T-helper 1 cell (primary cell): ENCODE measurements at places on chromosomes 3 and 15.

GRCh38 chr3:187012609-187013051 is 82.3 kb downstream of the ST6GAL1 start:
- DNase-seq = peak; percentile 45

DNA sequence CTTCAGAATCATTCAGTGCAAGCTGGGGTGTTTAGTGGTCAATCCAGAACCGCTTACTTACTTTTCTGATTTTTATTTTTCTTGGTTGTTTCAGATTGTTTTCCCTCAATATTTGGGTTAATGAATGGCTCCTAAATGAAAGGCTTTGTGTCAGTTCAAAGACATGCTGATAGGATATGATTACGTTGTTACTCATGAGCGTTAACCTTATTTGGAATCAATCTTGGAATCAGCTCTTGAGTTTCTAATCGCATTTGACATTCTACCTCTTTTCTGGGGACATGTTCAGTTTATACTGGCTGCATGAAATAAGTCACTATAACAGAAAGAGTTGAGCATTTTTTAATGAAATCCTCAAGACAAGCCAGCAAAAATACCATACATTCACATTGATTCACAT is 50.2 kb downstream of the ATP11B start:
- DNase-seq = no peak

- DNase-seq = no peak
Observed at GRCh38 chr15:35696767-35697231, 150.8 kb upstream of the DPH6 start.

DNA sequence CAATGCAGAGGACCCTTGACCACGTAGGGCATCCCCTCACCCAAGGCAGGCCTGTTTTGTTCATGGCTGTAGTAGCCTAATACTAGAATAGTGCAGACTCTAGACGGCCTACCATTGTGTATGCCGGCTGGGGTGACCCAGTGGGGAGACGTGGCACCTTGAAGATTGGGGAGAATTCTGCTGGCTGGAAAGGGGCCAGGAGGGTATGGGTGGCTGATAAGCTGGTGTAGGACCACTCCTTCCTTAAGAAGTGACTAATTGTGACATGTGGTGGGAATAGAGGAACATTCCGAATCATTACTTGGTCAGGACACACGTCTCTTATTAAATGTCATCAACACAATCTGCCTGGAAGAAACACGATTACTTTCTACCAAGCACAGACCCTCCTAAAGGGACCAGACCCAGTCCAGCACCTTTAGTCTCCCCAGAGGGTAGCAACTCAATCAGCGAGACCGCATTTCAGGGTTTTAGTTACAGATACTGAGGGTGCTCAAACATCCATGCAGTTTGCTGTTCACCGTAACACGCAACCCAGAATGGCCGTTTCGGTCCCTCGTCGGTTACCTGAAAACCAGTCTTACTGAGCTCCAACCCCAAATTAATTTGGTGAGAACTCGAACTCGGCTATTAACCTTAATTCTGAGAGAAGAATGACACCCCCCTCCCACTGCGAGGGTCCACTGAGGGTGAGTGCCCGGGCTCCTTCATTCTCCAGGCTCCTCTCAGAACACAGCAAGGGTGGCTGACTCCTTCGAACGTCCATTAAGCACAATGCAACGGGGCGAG is 1.6 kb upstream of the KLF13 start:
- no peak for DNase-seq

- no peak for DNase-seq
Observed at GRCh38 chr3:37963635-37964034, 27.0 kb upstream of the VILL start.

DNA sequence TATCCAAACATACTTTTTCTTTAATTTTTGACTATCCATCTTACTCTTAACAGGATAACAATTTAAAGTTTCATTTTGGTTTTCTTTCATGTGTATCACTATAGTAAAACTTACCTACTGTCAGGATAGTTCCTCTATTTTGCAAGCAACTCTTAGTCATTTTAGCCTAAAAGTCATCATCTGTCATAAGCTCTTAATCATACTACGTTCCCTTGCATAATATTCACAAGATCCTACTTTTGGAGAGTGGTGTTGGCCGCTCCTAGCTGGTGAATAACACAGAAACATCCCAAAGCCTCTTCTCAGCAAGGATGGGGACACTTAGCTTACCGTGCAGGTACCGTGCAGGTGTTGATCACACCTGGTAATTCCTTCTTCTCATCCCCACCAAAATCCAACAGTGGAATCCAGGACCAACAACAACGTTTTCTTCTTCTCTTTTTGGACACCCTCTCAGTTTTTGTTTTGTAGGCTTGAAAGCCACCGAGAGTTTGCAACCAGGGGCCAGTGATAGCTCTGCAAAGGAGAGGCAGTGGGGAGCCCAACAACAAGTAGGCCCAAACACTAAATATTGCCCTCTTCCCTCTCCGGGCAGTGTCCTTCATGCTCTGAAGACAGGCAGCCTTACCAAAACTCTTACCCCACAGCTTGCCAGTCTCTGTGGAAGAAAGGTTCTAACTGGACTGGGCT is 433 bp downstream of the FILIP1L start:
- no peak for DNase-seq

DNA sequence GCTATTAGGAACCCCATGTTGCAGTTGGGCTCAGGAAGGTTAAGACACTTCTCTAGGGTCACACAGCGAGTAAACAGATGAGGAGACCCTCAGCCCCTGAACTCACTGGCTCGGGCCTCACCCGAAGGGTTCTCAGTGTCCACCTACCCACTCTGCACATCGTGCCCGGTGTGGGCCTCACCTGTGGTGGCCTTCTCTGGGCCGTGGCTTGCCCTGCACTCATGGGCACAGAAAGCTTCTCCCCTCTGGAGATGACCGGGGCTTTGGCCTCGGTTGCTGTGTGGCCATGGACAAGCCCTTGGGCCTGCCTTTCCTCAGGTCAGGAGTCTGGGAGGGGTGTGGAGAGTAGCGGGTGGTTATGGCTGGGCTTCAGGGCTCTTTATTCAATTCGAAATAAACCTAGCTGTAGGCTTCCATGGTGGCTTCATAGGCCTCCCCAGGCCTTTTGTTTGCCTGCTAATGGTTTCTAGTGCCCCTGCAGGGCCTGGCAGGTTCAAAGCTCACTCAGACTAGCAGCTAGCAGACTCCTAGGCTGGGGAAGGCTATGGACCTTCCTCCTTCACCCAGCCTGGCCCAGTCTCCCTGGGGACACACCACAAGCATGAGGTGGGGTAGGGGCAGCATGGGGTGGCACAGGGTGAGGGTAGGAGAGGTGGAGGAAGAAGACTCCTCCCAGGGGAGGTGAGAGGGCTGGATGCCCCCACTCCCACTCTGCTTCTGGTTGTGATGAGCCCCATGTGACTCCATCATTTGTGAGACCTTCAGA is 103.1 kb downstream of the LINGO1 start:
- no peak for DNase-seq
